ENCODE measurements at places on chromosomes 16 and 17.

DNA sequence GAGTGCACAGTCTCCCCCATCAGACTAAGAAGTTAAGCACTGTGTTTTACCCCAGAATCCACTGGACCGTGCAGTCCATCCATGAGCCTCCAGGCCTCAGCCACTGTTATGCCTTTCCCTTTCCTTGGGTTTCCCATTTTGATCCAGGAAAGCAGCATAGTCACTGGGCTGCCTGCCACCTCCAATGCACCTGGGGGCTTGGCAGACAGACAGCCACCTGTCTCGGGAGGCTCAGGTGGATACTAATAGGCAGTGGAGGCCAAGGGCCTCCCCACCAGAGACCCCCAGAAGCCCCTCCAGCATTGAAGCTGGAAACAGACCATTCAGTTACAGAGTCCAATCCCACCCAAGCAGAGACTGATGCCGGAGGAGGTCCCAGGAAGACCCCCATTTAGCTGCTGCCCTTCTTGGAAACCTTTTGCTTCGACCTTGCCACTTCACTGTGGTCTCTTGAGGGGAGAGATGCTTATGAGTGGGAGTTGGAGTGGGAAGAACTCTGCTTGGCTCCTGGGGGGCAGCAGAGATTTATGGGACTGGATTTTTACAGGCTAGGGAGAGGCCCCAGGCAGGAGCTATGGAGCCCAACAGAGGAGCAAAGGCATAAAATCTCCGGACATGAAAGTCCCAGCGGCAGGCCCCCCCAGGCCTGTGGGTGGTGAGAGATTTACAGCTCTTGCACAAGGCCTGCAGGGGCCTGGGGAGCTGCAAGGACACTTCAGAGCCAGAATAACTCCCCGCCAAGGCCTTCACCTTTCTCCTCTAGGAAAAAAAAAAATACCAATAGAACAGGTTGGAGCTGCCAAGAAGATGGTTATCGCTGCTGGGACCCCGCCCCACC is 12.2 kb upstream of the SP2 start:
- no peak for DNase-seq

DNA sequence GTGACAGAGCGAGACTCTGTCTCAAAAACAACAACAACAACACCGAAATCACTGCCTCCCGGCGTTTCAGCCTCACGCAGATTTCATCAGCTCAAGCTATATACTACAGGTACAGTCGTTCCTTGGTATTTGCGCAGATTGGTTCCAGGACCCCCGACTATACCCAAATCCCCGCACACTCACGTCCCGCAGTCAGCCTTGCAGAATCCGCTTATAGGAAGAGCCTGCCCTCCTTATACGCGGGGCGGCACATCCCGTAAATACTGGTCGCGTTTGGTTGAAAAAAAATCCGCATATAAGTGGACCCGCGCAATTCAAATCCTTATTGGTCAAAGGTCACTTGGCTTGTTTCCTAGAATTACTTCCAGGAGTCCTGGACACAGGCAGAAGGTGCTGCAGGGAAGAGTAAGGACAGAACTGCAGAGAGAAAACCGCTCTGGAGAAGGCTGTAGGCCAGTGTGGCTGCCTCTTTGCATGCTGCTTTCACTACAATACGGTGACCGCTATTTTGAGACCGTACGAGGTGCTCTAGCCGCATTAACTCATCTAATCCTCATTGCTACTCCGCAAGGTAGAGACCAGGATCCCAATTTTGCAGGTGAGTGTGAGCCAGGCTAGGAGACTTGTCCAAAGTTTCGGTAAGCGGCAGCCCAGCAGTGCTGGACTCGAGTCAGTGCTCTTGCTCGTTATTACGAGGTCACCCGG is 718 bp downstream of the NDUFAB1 start:
- DNase-seq, result peak; percentile 24

GRCh38 chr16:66334853-66335574 is 31.5 kb upstream of the CDH5 start:
- DNase-seq, result no peak

DNA sequence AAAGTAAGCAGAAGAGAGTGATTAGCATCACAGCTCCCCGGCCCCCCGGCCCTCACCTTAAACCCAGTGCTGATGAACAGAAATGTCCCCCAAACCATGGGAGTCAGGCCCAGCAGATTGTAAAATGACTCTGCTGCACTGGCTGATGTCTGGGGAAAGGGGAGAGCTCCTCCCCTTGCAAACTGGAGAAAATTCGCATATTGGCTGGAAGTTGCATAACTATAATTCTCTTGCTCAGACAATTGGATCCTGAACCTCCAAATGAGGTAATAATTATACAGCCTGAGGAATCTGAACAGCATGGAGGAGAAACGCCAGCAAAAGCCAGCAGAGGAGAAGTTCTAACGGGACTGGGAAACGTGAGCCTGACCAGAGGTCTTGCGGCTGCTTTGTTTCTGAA is 109.7 kb downstream of the C16orf95 start:
- DNase-seq, result no peak

DNA sequence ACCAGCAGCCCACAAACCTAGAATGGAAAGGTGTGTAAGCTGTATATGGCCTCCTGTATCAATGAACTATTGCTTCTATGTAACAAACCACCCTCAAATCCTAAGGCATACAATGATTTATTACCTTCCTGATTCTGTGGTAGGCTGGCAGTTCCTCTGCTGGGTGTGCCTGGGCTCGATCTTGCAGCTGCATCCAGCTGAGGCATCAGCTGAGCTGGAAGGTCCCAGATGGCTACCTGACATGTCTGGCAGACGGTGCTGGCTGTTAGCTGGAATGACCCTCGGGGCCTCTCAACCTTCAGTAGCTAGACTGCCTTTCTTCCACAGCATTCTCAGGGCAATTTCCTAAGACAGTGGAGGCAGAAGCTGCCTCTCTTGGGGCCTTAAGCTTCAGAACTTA is 152.7 kb downstream of the RAB11FIP4 start:
- DNase-seq, result no peak

GRCh38 chr17:11140501-11140900 is 100.5 kb upstream of the SHISA6 start:
- DNase-seq, result no peak

- DNase-seq, result no peak
Measured at GRCh38 chr17:72749119-72749572, 343.3 kb downstream of the SLC39A11 start.

GRCh38 chr17:63365366-63366240 is 80.5 kb downstream of the CYB561 start:
- DNase-seq, result no peak

DNA sequence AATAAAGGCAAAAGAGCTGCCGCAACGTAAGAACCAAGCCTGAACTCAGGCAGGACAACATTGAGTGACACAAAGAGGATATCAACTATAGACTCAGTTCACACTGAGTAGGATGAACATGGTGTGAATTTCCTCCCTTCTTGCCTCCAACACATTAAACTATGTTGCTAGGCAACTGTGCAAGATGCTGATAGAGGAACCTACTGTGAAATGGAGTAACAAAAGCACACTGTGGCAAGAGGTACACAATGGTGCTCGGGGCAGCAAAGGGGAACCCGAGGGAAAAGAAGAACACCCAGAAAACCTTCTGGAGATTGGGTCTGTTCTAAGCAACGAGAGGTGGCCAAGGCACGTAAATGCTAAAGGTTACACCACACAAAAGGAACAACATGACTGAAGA is 34.1 kb downstream of the GRB2 start:
- no peak for DNase-seq

- peak; percentile 21 for DNase-seq
Measured at GRCh38 chr16:23252310-23252709, 49.8 kb upstream of the SCNN1B start.

- no peak for DNase-seq
Measured at GRCh38 chr16:7124701-7125100, 207.9 kb upstream of the RBFOX1 start.

- DNase-seq, result no peak
Measured at GRCh38 chr17:44473367-44473766, 29.8 kb downstream of the GPATCH8 start.

- DNase-seq, result no peak
Measured at GRCh38 chr16:74738113-74738541, 36.5 kb downstream of the FA2H start.

DNA sequence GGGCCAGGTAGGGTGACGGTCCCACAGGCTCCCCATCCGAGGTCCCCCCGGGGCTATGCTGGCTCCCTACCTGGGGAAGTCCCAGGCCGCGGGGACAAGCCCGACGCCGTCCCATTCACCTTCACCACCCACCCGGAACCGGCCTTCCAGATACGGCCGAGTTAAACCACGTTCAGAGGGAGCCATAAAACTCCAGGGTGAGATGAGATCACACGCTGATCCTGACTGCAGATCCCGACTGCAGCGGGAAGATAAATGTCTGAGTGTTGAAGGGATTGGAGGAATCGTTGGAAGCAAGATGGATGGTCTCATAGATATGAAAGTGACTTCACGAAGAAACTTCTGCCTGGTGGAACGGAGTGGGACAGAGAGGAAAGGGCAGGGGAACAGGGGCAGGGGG is 13.6 kb upstream of the C1QTNF8 start:
- no peak for DNase-seq

DNA sequence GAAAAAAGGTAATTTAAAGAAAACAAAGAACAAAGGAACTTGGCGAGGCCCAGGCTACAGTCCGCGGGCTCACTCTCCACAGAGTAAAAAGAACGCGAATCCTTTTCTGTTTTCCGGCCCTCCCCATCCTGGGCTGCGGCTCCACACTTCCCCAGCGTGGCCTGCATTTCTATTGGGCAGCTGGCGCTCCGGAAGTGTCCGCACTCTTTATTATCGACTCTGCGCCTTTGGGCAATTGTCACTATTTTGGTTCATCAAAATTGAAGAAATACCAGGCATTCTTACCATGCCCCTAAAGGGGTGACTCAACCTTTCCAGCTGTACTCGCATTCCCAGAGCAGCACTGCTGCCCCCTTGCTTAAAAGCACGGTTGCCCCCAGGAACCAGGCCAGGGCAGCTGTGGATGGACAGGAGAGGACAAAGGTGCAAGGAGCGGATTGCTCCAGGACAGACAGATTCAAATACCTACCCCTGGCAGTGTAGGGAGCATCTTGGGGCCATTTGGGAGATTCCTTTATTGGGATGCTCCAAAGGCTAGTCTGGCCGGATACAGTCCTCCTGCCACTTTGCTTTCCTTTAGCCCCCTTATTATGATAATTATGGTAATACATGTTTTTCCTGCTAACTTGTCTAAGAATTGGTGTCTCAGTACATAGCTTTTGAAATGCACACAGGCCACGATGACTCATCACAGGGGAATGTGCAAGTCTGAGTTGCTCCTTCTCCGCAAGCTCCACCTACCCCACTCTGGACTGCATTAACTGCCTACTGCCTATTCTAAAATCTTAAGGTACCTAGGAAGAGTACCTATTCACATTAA is 985 bp upstream of the SLFN12 start:
- DNase-seq, result peak; percentile 69

GRCh38 chr17:72219137-72219823 is 98.5 kb downstream of the SOX9 start:
- DNase-seq, result no peak

DNA sequence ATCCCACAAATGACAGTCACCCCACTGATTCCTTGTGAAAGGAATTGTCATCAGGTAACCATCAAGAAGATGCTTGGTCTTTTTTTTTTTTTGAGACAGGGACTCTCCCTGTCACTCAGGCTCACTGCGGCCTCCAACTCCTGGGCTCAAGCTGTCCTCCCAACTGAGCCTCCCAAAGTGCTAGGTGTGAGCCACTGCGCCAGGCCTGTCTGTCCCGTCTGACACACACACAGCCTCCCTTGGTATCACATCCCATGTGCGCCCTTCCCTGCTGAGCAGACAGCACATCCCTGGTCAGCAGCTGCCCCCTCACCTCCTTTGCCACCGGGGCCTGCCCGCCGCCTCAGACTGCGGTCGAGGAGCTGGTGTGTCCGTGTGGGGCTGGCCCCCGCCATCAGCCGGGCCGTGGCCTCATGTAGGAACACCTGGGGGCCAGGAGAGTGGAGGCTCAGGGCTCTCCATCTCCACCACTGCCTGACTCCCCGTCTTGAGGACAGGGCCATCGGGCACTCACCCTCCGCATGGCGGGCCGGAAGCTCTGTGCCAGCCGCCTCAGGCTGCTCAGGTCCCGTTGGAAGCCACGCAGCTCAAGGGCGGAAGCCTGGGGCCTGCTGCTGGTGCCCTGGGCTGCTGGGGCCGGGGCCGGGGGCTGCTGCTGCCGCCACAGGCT is 23.6 kb downstream of the SREBF1 start:
- DNase-seq, result no peak

GRCh38 chr16:79339863-79340262 is 260.7 kb downstream of the MAF start:
- DNase-seq, result no peak

GRCh38 chr17:70185285-70185684 is 16.0 kb downstream of the KCNJ2 start:
- no peak for DNase-seq

DNA sequence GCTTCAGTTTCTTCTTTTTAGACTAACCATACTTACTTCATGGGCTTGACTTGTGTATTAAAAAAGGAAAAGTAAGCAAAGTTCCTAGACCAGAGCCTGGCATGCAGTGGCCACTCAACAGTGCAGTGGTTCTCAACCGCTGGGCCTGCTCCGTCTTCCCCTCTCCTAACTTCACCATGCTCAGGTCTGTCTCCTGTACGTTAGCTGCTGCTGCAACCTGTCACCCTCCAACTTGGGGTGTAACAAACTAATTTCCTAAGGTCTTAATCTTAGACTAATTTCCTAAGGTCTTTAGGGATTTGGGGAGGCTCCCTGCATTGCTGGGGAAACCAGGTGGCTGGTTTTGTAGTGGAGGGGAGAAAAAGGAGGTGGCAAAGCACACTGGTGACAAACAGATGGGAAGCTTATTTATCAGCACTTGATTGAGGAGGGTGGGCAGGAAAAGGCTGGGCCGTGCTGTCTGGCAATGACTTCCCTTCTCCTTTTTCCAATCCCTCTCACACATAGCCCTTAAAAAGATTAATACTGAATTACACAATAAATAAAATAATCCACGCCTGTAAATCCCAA is 2.2 kb upstream of the ARL4D start:
- no peak for DNase-seq

DNA sequence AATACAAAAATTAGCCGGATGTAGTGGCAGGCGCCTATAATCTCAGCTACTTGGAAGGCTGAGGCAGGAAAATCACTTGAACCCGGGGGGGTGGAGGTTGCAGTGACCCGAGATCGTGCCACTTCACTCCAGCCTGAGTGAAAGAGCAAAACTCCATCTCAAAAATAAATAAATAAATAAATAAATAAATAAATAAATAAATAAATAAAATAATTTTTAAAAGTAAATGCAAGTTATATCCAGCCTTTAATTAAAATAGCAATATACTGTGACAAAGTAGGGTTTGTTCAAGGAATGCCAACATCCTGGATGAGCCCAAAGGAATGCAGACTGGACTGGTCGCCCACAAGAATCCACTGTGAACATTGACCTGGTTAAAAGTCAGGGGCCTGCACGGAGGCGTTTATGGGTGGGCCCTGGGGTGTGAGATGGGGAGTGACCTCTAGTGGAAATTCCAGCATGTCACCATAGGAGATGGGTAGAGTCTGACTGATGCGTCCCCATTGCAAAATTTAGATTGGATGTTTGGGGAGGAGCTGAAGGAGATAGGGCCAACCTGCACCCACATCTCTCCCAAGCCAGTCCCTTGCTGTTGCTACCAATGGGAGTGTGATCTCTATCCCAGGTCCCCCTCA is 9.7 kb upstream of the PIK3R5 start:
- no peak for DNase-seq
